ENCODE measurements at places on chromosomes 5 and 9. TPM values are rescaled to one million over a fixed set of nuclear protein-coding genes. Genes with fewer than 3 reads are reported as not detected.

- H3K27me3 ChIP-seq, result peaks cover 7% of the 10 kb centered on the region
- no peaks in the 10 kb centered on the region for H3K4me1 ChIP-seq
- no peak overlapping the region for H3K27ac ChIP-seq
- DNase-seq, result no peak
- no peaks in the 10 kb centered on the region for H3K36me3 ChIP-seq
Measured at GRCh38 chr9:994005-994404, 17.6 kb downstream of the DMRT3 start.

- H3K36me3 ChIP-seq, result no peaks in the 10 kb centered on the region
- no peak for DNase-seq
- no peaks in the 10 kb centered on the region for H3K4me1 ChIP-seq
- no peak overlapping the region for H3K27ac ChIP-seq
Measured at GRCh38 chr5:158640593-158640980, 459.1 kb downstream of the EBF1 start.

GRCh38 chr9:78615372-78615771 is 318.4 kb downstream of the PSAT1 start:
- no peak for DNase-seq
- no peak overlapping the region for H3K27ac ChIP-seq
- no peaks in the 10 kb centered on the region for H3K27me3 ChIP-seq
- no peak overlapping the region for H3K4me3 ChIP-seq
- H3K36me3 ChIP-seq, result no peaks in the 10 kb centered on the region
- no peaks in the 10 kb centered on the region for H3K4me1 ChIP-seq

GRCh38 chr5:166909040-166909439 is 1382.4 kb upstream of the WWC1 start:
- no peak overlapping the region for H3K4me3 ChIP-seq
- no peaks in the 10 kb centered on the region for H3K36me3 ChIP-seq
- DNase-seq, result no peak
- no peaks in the 10 kb centered on the region for H3K27me3 ChIP-seq
- no peaks in the 10 kb centered on the region for H3K4me1 ChIP-seq

FOXE1 gene
- not detected for polyA plus RNA-seq

STPG3 gene
- 1.1 TPM for polyA plus RNA-seq

Measured in left lung (tissue), 14 donors.